ENCODE measurements at places on chromosomes 7 and 10. TPM values are rescaled to one million over a fixed set of nuclear protein-coding genes. Genes with fewer than 3 reads are reported as not detected.

- DNase-seq: no peak
- no peak overlapping the region for H3K4me3 ChIP-seq
- peaks cover 11% of the 10 kb centered on the region for H3K27me3 ChIP-seq
- H3K36me3 ChIP-seq: peaks cover 11% of the 10 kb centered on the region
- no peak overlapping the region for H3K27ac ChIP-seq
Observed at GRCh38 chr10:49153971-49154370, 20.1 kb upstream of the FAM170B start.

- no peaks in the 10 kb centered on the region for H3K27me3 ChIP-seq
- peaks cover 4% of the 10 kb centered on the region for H3K36me3 ChIP-seq
- no peak for DNase-seq
- no peak overlapping the region for H3K27ac ChIP-seq
Observed at GRCh38 chr7:135448753-135449152, 61.1 kb downstream of the CNOT4 start.

DNA sequence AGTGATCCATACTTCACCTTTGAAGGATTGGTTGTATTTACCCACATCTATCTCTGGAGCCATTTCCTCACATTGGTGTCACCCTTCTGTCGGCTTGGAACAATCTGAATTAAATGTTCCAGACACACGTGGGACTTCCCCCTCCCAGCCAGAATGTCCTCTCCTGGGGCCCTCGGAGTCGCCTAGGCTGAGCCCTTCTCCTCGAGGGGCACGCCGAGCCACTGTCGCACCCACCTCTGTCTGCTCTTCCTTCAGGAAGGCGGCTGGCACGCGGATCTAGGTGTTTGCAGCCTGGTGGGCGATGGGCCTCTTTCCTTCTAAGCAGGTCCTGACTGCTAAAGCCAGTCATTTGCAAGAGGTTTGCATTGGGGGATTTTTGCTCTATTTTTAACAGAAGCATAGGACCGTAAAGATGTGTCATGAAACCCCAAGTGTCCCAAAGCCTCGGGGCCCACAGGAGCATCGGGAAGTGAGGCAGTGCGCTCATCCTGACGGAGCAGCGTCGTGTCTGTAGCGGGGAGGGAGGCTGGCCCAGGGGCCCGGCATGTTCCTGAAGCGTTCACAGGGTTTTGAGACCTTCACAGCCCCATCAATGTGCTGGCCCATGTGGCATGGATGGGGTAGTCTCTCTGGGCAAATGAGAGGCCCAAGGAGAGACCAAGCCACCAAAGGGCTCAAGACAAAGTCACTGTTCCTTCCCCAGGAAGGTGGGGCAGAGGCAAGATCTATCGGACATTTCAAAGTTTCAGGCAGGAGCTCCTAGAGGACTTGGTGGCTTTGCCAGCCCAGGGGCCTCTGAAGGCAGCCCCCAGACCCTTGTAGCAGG, 86.7 kb downstream of the RGS10 start:
- no peaks in the 10 kb centered on the region for H3K4me1 ChIP-seq
- DNase-seq: no peak
- no peak overlapping the region for H3K4me3 ChIP-seq
- H3K27ac ChIP-seq: no peak overlapping the region
- no peaks in the 10 kb centered on the region for H3K27me3 ChIP-seq

GRCh38 chr7:90626013-90626412, 29.9 kb downstream of the CDK14 start:
- no peaks in the 10 kb centered on the region for H3K36me3 ChIP-seq
- no peak overlapping the region for H3K4me3 ChIP-seq
- H3K4me1 ChIP-seq: no peaks in the 10 kb centered on the region
- no peaks in the 10 kb centered on the region for H3K27me3 ChIP-seq
- H3K27ac ChIP-seq: no peak overlapping the region

GRCh38 chr10:63884426-63884825, 363.2 kb downstream of the REEP3 start:
- H3K4me3 ChIP-seq: no peak overlapping the region
- H3K27me3 ChIP-seq: peaks cover 2% of the 10 kb centered on the region
- no peaks in the 10 kb centered on the region for H3K36me3 ChIP-seq
- H3K4me1 ChIP-seq: no peaks in the 10 kb centered on the region

Gene IFIT1B
- not detected for total RNA-seq

Gene ENTPD1
- total RNA-seq: 2.5 TPM

Gene RARRES2
- not detected for total RNA-seq
